HT-29 (cell line): ENCODE measurements at places on chromosomes 1 and 21. TPM values are rescaled to one million over a fixed set of nuclear protein-coding genes. Genes with fewer than 3 reads are reported as not detected.

DNA sequence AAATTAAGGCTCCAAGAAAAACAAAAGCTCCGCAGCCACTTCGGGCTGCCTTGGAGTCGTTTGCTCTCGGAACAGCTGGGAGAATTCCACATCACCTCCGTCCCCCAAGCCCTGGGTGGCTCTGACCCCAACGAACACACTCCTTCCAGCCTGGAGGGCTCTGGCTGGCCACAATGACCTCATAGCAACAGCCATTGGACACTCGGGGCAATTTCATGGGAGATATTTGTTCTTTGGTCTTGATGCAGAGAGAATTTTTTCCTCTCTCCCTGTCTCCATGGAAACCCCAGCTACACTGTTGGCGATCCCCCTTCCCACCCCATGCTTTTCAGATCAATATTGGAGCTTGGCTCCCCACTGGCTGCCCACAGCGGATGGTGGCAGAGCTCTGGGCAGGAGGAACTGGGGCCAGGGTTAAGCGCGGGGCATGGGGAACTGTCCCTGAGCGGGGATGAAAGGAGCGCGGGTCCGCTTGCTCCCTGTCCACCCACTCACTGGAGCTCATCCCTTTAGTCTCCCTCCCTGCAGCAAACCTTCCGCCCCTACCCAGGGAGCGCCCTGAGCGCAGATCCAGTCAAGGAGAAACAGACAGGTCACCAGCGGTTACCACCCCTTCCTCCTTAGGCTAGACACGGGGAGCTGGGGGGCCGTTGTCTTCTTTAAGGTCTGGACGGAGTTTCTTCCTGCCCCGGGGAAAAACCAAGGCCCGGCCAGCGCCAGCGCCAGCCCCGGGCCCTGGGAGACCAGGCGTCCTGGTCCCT is 1.2 kb downstream of the WNT4 start:
- DNase-seq, result no peak

DNA sequence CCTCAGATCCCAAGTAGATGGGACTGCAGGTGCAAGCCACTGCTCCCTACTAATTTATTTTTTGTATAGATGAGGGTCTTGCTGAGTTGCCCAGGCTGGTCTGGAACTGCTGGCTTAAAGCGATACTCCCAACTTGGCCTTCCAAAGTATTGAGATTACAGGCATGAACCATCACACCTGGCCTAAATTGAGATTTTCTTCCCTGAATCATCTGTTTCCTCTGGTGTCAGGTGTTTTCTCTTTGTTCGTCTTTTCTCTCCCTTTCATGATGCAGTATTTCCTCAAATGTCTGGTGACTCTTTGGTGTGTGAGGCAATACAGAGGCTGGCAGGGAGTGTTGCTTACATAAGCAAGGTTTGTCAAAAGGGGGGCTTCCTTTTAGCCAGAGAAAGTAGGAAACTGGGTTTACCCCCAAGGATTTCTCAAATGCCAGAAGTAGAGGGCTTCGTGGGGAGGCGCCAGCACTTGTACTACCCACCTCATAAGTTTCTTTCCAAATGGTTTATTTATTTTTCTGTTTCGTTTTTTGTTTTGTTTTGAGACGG is 27.6 kb downstream of the CLDN14 start:
- DNase-seq, result no peak

- no peak for DNase-seq
Observed at GRCh38 chr1:156405670-156406069, 36.7 kb downstream of the RHBG start.

SPRR3 gene
- 0.10 and 0.20 TPM in 2 replicates for total RNA-seq

LCE3D gene
- not detected in 2 replicates for total RNA-seq

DNA sequence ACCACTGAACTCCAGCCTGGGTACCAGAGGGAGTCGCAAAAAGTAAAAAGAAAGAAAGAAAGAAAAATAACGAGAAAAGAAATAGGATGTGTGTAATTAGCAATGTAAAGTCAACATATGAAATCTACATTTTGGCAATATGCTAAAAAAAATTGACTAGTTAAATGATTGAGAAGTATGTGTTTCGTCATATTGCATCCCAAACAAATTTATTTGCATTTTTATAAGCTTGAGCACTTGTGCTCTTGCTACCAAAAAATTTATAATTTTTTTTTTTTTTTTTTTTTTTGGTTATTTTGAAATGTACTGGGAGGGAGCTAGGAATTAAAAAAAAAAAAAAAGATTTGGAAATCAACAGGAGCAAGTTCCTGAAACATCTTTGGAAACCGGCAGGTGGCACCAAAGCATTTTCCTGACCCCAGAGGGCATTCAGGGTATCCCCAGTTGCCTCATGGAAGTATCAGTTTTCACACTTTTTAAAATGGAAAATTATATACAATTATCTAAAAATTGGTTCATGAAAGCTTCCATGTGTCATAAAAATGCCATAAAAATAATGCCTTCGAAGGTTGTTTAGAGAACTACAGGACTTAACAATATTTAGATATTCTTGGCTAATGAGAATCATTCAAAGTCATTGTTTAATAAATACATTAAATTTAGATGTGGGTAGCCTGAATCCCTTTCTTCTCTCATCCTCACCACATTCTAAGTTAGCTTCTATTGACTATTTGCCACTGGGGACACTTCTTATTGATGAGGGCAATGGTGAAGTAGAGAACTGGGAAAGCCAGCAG is 4.8 kb upstream of the HEATR1 start:
- DNase-seq, result peak; percentile 73

KCNE2 gene
- 0.71 TPM in 1 of 2 replicates, not detected in the other for total RNA-seq

SV2A gene
- 0.08 TPM in 1 of 2 replicates, not detected in the other for total RNA-seq

DNA sequence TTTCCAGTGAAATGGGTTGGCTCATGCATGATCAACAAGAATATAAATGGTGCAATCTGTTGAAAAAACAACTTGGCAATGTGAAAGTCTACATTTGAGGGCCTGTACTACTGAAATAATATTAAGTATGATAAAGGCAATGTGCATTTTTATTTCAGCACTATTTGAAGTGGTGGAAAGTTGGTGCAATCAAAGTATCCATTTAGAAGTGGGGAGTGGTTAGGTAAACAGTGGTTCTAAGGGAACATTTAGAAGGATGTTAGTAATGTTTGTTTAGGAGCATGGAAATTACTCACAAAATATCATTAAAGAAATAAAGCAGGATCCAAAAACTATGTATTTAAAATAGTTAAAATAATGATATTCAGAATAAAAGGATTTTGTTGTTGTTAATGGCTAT is 60.2 kb downstream of the CHRM3 start:
- no peak for DNase-seq

MYOG gene
- total RNA-seq, result not detected in 2 replicates

FNDC5 gene
- not detected in 2 replicates for total RNA-seq

TRNP1 gene
- total RNA-seq, result 182 and 203 TPM in 2 replicates

DNA sequence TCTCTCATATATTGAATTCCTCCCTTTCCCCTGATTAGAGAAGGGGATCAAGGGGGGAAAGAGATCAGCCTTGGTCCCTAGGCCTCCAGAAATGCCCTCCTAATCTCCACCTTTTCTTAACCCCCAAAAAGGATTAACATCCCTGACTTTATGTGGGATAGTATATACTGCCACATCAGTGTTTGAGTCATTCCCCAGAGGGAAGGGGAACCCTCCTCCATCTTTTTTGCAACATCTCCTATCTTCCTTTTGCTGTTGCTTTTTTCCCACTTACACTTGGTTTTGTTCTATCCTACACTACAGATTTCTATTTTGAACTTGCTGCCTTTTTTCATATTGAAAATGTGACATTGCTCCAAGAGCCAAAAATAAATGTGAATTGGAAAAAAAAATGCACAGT is 65.4 kb upstream of the PODN start:
- no peak for DNase-seq

GRCh38 chr21:35138665-35139381 is 89.7 kb upstream of the RUNX1 start:
- peak; percentile 61 for DNase-seq

DNA sequence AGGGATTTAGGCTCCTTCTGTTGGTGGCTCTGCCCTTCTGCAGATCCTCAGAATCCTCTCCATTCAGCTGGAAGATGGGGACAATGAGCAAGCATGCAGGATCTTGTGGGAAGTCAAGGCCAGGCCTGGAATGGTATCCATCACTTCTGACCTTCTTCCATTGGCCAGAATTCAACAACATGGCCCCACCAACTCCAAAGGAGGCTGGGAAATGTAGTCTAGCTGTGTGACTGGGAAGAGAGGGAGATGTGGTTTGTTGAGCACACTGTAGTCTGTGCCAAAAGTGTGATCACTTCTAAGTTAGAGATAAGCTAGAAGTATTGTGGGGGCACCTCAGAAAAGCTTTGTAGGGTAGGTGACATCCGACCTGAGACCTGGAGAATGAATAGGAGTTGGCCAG is 60.4 kb upstream of the WNT4 start:
- no peak for DNase-seq

DNA sequence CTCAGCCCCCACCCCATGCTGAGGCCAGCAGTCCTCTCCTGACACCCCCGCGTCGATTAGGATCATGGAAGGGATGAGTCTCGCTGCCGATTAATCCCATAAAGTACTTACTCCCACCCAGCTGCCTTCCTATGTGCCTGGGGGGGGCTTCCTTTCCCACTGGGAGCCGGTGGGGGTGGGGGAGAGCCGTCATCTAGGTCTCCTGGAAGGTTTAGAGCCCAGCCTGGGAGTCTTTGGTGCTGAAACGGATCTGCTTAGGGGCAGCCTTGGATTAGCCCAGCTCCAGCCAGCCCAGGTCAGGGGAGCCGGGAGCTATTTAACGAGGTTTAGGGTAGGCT is 9.8 kb downstream of the SAMD11 start:
- DNase-seq, result no peak

- DNase-seq, result no peak
Observed at GRCh38 chr1:215895276-215895675, 328.2 kb downstream of the KCTD3 start.

DNA sequence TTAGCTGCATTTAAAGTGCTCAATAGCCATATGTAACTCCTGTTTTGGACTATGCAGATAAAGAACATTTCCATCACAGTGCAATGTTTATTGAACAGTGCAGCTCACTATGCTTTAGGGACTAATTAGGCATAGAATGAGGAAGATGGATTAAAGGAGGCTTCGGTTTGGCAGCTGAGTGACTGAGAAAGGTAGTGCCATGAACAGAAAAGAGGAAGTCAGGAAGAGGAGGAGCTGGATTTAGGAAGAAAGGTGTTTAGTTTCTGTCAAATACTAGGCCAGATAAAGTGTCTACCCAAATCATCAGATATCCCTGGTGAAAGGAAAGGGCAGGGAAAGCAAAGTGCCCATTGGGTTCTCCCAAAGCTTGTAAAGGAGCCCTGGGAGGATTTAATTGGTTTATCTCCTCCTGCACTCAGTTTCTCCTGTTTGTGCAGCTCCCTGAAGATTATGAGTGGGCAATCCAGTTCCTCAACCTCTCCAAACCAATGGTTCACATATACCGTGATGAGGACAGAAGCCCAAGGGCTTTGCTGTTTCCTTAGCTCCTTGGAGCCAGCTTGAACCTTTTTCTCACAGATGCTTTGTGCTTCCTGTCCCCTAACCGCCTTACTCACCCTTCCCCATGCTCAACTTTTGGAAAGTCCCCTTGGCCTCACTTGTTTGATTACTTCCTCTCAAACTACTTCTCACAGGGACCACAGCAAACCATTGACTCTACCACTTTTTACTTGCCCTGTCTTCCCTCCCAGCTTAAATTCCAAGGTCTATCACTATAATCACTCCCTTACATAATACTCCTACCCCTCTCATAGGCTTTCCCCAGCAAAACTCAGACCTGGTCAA is 3.5 kb upstream of the RAP1A start:
- DNase-seq, result no peak

DNA sequence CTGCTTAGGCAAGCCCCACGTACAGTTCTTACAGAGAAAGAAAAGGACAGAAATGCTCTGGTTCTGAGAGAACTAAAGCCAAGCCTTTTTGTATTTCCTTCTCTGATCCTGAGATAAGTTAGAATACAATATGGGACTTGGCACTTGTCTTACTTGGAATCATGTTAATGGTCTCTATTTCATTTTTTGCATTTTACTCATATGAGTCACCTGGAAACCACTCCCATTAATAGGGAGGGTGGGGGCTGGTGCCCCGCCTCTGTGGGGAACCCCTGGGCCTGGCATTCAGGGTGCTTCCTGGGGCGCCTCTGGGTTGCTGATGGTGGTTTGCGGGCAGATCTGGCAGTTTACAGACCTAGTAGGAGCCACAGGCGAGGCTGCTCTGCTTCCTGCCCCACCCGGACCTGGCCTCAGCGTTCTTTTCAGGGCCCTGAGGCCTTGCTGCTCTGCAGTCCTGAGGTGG is 26.7 kb downstream of the TSPAN2 start:
- DNase-seq, result peak; percentile 89

DNA sequence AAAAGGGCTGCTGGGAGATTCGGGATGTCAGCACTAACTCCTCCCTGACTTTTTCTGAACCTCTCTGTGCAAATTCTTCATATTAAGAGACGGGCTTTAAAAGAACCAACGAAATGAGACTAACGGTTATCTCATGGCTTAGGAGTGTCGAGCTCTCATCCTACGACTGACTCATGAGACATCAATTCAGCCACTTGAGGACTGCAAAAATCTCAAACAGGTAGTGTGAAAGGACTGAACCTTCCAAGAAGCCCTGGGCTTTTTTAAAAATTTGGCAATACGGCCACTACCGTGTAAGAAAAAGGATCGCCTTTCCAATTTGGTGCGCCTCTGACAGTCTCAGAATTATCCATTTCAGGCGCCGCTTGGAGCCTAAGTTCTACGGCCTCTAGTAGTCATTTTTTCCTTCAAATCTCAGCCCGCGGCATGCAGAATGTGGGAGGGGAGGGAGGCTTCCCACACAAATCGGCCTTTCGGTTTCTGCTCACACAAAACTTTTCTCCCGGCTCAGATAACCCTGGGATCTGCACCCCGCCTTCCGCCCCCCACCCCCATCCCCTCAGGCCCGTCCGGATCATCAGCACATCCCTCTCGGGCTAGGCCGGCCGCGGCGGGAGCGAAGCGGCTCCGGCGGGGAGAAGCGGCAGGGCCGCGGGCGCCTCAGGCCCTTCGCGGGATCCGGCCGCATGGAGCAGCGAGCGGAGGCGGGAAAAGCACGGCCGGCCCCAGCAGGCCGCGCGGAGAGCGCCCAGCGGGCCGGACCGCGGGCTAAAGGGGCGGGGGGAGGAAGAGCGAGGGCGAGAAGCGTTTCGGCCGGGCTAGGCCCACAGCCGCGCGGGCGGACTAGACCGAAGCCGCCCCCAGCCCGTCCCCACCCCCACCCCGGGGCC is 618 bp downstream of the HNRNPR start:
- peak; percentile 48 for DNase-seq

C1orf141 gene
- total RNA-seq, result not detected in 2 replicates

- no peak for DNase-seq
Observed at GRCh38 chr1:51578383-51579109, 38.3 kb upstream of the OSBPL9 start.

RGS8 gene
- not detected in 2 replicates for total RNA-seq

AKT3 gene
- not detected in 2 replicates for total RNA-seq

PTPN22 gene
- 0.05 TPM in 1 of 2 replicates, not detected in the other for total RNA-seq

LCE3E gene
- total RNA-seq, result not detected in 2 replicates
